ENCODE measurements at places on chromosomes 5 and 9. TPM values are rescaled to one million over a fixed set of nuclear protein-coding genes. Genes with fewer than 3 reads are reported as not detected.

TAF1L gene
- 0.03 TPM for total RNA-seq

IL5 gene
- not detected for total RNA-seq

ENTPD8 gene
- total RNA-seq = 27.9 TPM

WDR55 gene
- 22.1 TPM for total RNA-seq

CCL27 gene
- total RNA-seq = not detected

CDH9 gene
- total RNA-seq = not detected

SURF2 gene
- total RNA-seq = 19.5 TPM

IFNB1 gene
- total RNA-seq = not detected

LCN6 gene
- total RNA-seq = 12.8 TPM

COL27A1 gene
- 41.1 TPM for total RNA-seq

FAM114A2 gene
- 30.4 TPM for total RNA-seq

PKD2L2 gene
- total RNA-seq = not detected

PRKACG gene
- total RNA-seq = not detected

SLC34A3 gene
- 0.49 TPM for total RNA-seq

GABRA6 gene
- not detected for total RNA-seq

SLC4A9 gene
- total RNA-seq = 0.86 TPM

NR5A1 gene
- total RNA-seq = 0.37 TPM

MED27 gene
- total RNA-seq = 13.9 TPM

LECT2 gene
- not detected for total RNA-seq

F12 gene
- 15.3 TPM for total RNA-seq

FBN2 gene
- 3.5 TPM for total RNA-seq

ZFP2 gene
- total RNA-seq = 2.3 TPM

ASPN gene
- 40.9 TPM for total RNA-seq

LCN1 gene
- total RNA-seq = not detected

POLR3G gene
- total RNA-seq = 1.2 TPM

STK32A gene
- total RNA-seq = 11.3 TPM

KCNN2 gene
- 0.17 TPM for total RNA-seq

TMEM232 gene
- total RNA-seq = 4.1 TPM

NKD2 gene
- total RNA-seq = 7.6 TPM

CDC37L1 gene
- total RNA-seq = 24.9 TPM

SPATA9 gene
- total RNA-seq = 0.20 TPM

TAF9 gene
- total RNA-seq = 31.7 TPM

FGD3 gene
- 8.2 TPM for total RNA-seq

DNAH5 gene
- 1.8 TPM for total RNA-seq

BRD3OS gene
- total RNA-seq = 31.0 TPM

HTR1A gene
- total RNA-seq = not detected

F2RL1 gene
- total RNA-seq = 48.9 TPM

RAB3C gene
- 1.4 TPM for total RNA-seq

CNTNAP3 gene
- 1.6 TPM for total RNA-seq

All from mucosa of gallbladder (tissue), 1 donor.